ENCODE measurements at places on chromosomes 3 and 15. TPM values are rescaled to one million over a fixed set of nuclear protein-coding genes. Genes with fewer than 3 reads are reported as not detected.

Gene MLH1
- polyA plus RNA-seq = 46.0 TPM

GRCh38 chr3:182729903-182730674, 63.2 kb upstream of the ATP11B start:
- DNase-seq = no peak

Gene CASR
- polyA plus RNA-seq = 0.29 TPM

Gene QARS1
- 271 TPM for polyA plus RNA-seq

DNA sequence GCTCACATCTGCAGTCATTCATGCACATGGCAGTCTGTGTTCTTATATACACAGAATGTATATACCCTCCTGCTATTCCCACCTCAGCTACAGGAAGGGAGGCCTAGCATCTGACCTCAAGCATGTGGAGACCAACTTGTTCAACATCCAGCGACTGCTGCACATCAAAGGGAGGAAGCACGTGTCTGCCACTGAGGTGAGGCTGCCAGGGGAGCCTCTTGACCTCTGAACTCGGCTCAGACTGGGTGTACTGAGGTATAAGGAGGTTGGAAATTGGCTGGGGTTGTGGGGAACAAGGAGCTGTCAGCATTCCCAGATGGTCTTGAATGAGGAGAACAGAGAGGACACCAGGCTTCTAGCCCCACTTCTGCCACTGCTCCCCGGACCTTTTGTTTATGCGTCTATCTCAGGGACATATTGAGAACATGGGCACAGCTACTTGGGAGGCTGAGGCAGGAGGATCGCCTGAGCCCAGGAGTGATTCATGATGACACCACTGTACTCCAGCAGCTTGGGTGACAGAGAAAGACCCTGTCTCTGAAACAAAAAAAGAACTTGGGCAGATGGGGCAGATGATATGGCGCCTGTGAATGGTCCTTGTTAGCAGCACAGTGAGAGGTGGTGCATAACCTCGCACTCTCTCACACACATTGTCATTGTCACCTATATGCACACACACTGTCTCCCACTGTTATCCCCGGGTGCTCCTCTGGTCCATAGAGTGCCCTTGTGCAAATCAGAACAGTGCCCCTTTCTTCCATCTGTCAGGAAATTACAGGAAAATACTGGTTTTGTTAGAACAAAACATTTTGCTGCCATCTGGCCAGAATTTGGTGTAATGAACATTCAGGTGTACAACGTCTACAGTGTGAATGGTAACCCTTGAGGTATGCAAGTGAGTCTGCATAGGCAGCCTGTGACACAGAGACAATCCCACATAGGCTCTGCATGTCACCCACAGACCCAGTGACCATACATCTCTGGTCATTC, 5.4 kb downstream of the VILL start:
- DNase-seq = no peak

Gene RBPMS2
- 4.6 TPM for polyA plus RNA-seq

- no peak for DNase-seq
Observed at GRCh38 chr3:160981217-160981938, 123.8 kb downstream of the B3GALNT1 start.

DNA sequence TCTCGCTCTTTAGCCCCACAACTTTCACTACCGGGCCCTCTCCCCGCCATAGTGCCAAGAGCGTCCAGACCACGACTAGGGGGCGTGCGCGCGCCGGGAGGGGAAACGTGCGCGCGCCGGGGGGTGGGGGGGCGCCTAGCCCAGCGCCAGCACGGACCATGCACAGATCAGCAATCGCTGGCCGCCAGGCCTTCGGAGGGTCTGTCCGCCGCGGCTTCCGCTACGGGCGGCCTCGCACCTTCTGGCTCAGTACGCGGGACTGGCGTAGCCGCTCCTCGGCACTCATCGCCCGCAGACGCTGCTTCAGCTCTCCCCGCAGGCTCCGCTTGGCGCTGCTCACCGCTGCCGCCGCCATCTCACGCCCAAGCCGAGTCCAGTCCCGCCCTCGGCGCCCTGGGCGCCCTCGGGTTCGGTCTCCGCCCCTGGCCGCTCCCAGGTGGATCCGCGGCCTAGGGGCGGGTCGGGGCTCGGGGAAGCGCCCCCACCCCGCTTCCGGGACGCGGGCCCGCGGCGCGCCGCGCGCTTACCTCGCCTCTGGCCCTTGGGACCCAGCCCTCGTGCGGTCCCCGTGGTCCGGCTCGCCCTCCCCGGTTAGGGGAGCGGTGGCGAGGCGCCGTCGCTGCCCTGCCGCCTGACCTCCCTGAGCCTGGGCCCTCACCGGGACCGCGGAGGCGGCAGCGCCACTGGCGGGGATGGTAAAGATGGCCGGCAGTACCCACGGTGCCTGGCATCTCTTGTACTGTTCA, at the start of gene MTHFS:
TSS of gene MTHFS (minus strand) at position 381 of the 746 bp plus-strand sequence. CDS start at position 355, 26 bp downstream.
- peak; percentile 88 for DNase-seq

DNA sequence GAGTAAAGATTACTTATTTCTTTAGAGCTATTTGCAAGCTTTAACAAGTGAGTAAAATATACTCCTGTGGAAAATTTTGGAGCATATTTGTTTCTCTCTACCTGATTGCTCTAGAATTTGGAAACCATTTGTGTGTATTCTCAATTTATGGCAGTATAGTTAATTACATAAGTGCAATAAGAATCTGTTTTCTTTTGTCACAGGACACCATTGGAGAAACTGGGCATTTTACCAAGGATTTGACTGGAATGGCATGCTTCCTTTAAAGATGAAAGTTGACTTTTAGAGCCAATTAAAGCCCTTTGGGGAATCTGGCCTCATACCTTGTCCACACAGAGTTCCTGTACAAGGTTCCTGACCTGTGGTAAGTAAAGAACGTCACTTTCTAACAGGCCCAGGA, 38.4 kb downstream of the PAQR5 start:
- no peak for DNase-seq

Gene WWTR1
- 91.1 TPM for polyA plus RNA-seq

Gene SPINK8
- not detected for polyA plus RNA-seq
